Erythroblast (primary cell): ENCODE measurements at places on chromosomes 4 and X.
A peak's percentile ranks its signal among the peaks of the same experiment; 100 is the strongest.

GRCh38 chr4:183053681-183054080 is 45.4 kb upstream of the WWC2 start:
- DNase-seq, result no peak

GRCh38 chrX:72694170-72694569 is 19.9 kb downstream of the PHKA1 start:
- DNase-seq, result no peak

DNA sequence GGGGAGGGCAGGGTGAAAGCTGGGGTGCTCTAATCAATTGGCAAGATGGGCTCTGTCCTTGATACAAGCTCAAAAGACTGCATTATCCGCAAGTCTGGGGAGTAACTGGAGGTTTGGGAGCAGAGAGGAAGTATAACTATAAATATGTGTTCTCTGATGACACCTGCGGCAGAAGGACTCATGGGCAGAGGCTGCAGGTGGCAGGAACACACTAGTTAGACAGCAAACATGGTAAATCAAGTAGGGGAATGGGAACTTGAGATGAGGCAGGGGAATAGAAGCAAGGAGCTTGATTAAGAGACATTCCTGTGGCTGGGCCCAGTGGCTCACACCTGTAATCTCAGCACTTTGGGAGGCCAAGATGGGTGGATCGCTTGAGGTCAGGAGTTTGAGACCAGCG is 30.3 kb downstream of the SH3KBP1 start:
- DNase-seq, result no peak

- DNase-seq, result no peak
These were observed 16.3 kb downstream of the SPRY1 start for GRCh38 chr4:123412700-123413512.

GRCh38 chr4:139603576-139604410 is 47.8 kb upstream of the SETD7 start:
- DNase-seq, result peak; percentile 64

- no peak for DNase-seq
These were observed 6.0 kb upstream of the ASB11 start for GRCh38 chrX:15321447-15321846.

GRCh38 chrX:110120025-110120424 is 117.1 kb downstream of the TMEM164 start:
- no peak for DNase-seq

- peak; percentile 70 for DNase-seq
These were observed 547 bp upstream of the CLGN start for GRCh38 chr4:140427919-140428471.

- DNase-seq, result no peak
These were observed 59.1 kb upstream of the MAML3 start for GRCh38 chr4:140213116-140213515.

DNA sequence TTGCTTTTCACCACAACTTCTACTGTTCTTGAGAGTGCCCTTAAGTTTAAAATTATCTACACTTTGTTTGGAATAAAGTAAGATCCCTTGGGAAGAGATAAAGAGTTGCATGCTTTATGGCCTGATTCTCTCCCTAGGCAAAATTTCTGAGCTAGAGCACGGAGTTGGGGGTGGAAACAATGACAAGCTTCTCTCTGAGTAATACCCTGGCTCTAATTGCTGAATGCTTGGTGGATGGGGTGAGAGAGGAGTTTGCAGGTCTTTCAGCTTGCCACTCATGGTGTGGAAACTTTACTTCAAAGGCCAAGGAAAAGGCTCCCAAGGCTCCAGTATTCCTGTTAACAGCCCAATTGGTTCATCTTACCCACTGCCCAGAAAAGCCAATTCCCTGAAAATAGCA is 26.1 kb upstream of the PRDM8 start:
- no peak for DNase-seq

- no peak for DNase-seq
These were observed 8.6 kb upstream of the ENPEP start for GRCh38 chr4:110467400-110467799.

- no peak for DNase-seq
These were observed 50.2 kb downstream of the PRKG2 start for GRCh38 chr4:81164623-81165416.

DNA sequence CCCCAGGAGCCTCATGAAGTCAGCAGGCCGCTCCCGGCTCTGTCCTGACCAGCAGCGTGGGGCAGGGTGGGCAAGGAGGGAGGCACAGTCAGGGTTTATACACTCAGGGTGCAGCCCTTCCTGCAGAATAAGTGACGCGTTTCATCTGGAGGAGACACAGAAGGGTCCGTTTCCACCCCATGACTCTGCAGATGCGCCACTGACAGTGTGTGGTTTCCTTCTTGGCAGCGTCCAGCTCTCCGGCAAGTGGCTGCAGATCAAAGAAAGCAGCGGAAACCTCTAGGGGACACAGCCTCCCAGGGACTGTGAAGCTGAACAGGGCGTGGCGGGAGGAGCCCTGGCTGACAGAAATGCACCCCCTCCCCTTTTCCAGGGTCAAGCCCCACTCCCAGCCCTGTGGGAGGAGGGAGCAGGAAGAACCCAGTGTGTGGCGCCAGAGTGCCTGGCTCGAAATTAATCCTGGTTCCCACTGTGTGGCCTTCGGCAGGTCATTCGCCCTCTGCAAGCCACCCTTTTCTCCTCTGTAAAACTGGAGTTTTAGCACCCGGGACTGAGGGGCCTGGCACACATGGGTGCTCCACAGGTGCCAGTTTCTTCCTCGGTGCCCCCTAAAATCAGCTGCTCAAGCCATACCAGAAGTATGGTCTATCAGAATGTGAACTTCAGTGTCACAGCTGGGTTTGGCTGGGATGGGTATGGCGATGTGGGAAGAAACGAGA is 17.3 kb upstream of the TBC1D14 start:
- peak; percentile 89 for DNase-seq

GRCh38 chrX:121832446-121832845 is 785.0 kb downstream of the GLUD2 start:
- DNase-seq, result no peak

- DNase-seq, result no peak
These were observed 57.8 kb downstream of the SOD3 start for GRCh38 chr4:24853142-24853541.

DNA sequence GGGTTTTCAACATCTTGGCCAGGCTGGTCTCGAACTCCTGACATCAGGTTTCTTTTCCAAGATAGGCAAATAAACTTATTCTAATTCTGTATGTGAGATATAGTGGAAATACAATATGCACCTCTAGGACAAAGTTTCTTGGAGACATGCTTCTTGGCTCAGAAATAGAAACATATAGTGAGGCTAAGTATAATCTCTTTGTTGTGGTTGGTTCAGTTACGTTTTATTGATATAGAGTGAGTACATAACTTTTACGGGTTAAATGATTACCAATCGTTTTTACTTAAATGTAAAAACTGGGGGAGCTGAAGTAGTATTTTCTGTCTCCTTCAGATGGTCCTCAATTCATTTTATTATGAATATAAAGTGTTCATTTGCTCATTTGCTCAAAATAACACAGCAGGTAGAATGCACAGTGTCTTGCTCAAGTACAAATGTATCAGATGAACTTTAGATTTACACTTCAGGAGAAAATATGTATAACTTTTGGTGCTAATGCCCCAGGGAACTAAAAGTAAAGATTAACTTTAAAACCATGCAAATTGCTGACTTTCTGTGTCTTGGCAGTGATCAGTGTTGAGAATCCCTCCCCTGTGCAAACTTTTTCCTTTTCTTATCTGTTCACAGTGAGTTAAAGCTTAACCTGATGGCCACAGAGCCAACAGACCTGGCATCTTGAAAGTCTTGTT is 77.6 kb downstream of the AFF1 start:
- DNase-seq, result peak; percentile 78

GRCh38 chrX:155612312-155613224 is at the start of gene TMLHE:
Gene TMLHE, minus strand, starts transcription at chrX:155612952. Its CDS starts 67,676 bp downstream, at chrX:155545276.
- DNase-seq, result peak; percentile 72

GRCh38 chr4:751676-752075 is 46.0 kb downstream of the PCGF3 start:
- DNase-seq, result no peak

DNA sequence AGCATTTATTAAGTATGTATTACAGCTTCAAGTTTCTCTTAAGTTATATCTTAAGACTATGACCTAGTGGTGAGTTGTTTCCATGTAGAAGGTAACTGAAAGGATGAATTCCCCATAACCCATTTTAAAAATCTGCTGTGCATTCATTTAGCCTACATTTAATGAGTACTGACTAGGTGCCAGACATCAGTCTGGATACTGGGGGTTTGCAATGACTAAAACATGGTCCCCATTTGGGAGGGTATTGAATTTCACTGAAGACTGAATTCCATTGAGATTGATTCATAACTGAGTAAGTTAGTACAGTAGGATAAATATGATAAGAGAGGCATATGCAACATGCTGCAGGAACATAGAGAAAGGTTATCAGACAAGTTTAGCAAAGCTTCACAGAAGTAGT is 241.5 kb downstream of the FRAS1 start:
- DNase-seq, result no peak

DNA sequence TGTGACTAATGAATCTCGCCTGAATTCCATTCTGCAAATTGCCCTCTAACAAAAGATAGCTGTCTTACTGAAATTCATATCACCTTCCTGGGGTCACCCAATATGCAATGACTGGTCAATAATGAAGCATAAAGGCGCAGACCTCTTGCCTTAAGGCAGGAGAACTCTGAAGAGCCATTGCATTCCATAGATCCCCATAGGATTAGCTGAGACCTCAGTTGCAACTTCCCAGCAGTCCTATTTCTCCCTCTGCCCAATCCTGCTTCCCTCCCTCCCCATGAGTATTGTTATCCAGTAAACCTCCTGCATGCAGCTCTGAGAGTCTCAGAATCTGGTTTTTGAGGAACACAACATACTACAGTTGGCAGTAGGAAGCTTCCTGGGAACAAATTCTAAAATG is 396.5 kb downstream of the DCAF12L2 start:
- DNase-seq, result no peak

GRCh38 chr4:91973479-91974153 is 330.1 kb upstream of the GRID2 start:
- no peak for DNase-seq

DNA sequence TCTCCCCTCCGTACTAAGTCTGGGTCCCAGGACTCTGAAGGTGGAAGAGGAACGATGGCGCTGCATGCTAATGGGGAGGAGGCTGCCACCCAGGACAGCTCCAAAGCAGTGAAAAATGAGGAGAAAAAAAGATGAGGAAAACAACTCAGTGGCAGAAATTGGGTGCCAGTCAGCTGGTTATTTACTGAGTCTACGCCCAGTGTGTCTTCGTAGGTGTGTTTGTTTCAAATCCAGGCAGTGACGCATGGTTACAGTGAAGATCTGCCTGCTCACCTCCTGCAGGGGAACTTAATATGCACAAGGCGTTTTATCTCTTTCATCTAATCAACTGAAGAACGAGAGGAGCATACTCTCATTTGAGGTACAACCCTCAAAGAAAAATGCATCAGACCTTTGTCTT is 70.9 kb upstream of the FBXW7 start:
- DNase-seq, result peak; percentile 55

- DNase-seq, result no peak
These were observed 707 bp upstream of the UNC5C start for GRCh38 chr4:95549246-95550114.

DNA sequence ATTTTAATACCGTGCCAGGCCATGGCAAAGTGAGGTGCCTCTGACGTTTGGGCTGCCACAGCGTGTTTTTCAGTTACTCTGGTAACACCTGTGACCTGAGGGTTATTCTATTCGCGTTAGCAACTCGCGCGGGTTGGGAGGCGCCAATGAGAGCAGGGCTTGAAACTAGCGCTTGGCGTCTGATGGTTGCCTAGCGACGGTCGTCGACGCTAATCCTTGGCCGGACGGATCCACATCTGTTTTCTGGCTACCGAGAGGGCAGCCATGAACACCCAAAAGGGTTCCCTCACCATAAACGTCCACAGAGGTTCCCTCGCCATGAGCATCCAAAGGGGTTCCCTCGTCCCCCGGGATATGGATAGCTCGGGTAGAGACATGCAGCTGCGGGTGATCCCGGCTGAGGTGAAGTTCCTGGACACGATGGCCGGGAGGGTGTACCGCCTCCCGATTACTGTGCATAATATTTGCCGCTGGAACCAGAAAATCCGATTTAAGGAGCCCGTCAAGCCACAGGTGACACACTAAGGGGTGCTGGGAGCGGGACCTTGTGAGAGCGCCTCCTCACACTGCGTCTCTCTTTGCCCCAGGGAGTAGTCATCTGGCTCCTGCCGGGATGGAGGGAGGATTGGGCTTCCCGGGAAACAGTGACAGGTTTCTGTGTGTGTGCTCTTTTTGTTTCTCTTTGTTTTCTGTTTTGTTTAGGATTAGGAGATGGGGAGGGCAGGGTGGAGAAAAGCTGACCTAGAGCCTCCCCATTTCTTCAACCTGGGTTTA is at the start of gene CFAP47:
Gene CFAP47, plus strand, starts transcription at position 199 of the 774 bp plus-strand sequence. Its CDS starts 66 bp downstream, at position 265.
- no peak for DNase-seq

GRCh38 chr4:176660561-176660960 is 132.2 kb downstream of the VEGFC start:
- DNase-seq, result no peak

DNA sequence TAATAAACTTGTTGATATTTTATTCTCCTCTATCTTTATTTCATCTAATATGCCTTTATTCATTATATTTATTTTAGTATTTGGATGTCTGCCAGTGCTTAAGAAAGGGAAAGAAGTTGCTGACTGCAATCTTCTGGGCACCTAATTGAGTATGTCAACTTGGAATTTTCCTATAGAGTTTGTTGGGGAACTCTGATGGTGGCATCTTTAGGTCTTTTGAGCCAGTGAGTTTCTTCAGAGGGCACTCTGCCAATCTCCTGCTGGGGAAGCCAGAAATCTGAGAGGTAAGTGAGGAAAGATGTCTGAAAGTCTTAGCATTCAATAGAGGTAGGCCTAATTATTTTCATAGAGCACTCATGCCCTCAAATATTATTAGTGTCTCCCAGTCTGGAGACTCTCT is 475.0 kb downstream of the GABRG1 start:
- DNase-seq, result no peak

GRCh38 chr4:59608466-59608865 is 1591.7 kb upstream of the ADGRL3 start:
- no peak for DNase-seq
